ENCODE measurements at places on chromosomes 4 and X.

- no peak for DNase-seq
These were observed 854.2 kb downstream of the CENPC start for GRCh38 chr4:66691101-66691500.

DNA sequence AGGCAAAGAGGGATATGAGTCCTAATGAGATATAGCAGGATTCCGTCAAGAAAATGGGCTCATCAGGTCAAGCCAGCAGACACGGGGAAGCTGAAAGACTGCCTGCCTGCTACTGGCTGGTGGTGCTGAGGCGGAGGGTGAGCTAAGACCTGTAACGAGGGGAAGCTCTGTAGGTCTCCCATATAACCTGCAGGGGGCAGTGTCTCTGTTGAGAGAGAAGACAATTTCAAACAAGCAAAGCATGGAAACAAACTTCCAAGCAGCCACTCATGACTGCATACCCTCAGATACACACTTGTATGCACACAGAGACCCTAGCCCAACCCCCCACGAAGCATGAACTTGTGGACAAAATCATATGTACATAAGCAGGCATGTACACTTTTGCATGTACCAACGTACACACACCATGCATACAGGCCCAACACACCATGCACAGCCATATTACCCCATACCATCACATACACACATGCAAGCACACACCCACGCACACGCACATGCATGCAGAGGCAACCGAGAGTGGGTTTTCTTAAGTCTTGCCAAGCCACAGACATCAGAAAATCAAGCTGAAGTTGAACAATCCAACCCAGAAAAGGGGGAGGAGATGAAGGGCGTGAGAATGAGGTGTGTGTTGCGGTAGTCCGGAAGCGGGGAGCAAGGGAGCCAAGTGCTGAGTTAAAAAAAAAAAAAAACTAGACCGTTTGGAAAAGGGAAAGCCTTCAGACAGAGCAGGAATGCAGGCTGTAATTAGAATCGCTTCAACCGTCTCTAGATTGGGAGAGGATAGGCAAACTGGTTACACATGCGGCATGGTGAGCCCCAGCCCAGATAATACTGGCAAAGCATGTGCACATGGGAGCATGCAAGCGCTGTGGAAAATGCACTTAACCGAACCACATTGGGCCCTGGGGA is 71.0 kb downstream of the PJA1 start:
- DNase-seq, result no peak

DNA sequence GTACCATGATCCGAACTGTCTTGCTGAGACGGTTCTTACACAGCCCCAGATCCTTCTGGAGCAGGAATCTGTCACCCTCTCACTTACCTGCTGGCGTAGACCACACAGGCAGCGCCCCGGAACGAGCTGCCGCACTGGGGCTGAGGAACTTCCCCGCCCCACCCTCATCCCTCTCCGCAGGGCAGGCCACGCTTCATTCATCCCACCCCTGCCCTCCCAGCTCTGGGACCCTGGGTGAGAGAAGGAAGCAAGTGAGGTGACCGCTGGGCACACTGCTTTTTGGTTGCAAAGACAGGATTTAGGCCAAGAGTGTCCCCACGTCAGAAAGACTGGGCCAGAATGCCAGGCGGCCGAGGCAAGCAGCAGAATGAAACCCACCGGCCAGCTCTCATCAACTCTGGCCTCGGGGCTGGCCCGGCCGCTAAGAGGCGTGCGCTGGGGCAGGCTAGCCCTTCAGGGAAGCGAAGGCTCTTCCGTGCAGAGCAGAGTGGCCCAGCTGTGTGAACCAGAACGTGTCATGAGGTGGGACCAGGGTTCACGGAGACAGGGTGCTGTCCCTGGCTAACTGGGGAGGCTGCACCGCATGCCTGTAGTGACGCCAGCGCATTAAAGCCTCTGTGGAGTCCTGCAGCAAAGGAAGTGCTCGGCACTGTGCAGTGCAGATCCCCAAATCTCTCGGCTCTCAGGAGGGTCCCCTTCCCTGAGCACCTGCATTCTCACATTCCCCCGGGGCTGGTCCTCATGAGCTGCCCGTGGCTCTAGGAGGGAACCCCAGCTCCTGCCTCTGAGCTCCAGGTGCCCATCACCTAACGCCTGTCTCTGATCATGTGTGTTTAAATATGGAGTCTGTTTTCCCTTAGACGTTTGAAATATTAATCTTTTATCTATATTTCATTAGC is 6.4 kb downstream of the LRPAP1 start:
- DNase-seq, result no peak

DNA sequence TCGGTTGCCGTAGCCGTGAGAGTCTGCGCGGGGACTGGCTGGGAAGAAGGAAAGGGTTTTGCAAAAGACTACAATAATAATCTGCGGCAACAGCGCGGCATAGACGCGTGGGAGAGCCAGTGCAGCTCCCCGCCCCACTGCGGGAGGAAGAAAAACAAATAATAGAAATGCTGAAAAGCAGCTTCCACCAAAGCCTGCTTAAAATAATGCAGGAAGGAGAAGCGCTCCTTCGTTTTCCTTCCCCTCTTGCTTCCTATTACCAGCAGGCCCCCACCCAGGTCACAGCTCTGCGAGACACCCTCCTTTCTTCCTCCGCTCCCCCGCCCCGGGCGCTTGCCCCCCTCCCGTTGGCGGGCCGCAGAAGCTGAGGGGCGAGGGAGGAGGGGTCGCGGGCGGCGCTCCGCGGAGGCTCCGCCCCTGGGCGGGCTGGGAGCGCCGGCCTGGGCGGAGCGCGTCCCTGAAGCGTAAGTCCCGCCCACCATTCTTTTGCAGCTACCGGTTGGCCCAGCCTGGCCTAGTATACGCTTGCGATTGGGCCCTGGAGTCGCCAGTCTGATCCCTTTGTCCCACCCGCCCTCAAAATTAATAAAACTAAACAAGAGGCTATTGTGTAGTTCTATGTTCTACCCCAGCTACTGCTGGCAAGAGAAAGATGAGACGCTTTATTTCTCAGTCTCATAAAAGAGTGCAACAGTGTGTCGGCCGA is 636 bp upstream of the AMOT start:
- peak; percentile 53 for DNase-seq

- DNase-seq, result no peak
These were observed 30.5 kb downstream of the PLAC8 start for GRCh38 chr4:83083925-83084475.

GRCh38 chr4:7903791-7904516 is 35.7 kb downstream of the AFAP1 start:
- no peak for DNase-seq

DNA sequence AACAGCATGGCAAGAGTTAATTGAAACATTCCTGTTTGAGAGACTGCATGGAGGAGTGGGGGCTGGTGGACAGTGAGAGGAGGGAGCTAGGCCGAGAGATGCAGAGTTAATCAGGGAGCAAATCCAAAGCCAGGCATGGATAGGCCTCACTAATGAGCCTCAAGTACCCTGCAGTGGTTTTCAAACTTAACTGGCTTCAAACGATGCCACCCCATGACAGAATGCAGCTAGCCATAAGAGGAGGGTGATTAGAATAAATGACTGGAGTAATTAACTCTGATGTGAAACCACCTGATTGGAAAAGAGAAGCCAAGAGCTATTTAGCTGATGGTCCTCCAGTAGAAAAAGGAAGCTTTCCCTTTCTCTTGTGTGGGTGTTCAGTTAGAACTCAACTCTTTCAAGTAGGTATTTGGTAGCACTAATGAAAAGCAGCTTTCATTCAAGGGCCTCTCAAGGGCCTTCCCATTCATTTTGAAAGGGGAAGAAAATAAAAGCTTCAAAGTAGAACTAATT is 215.4 kb upstream of the MAB21L2 start:
- DNase-seq, result no peak

DNA sequence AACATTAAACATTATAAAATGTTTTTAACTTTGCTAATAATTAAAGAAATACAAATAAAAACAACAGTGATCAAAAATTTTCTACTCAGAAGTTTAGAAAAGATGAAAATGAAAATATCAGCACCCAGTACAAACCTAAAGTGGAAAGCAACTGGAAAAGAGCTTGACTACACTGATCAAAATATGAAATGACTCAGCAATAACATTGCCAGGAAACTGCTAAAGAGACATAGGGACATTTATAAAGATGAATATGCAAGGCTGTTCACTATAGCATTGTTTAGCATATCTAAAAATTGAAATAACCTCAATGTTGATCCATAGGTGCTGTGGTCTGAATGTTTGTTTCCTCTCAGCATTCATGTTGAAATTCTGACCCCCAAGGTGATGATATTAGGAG is 88.5 kb upstream of the NOCT start:
- DNase-seq, result no peak

DNA sequence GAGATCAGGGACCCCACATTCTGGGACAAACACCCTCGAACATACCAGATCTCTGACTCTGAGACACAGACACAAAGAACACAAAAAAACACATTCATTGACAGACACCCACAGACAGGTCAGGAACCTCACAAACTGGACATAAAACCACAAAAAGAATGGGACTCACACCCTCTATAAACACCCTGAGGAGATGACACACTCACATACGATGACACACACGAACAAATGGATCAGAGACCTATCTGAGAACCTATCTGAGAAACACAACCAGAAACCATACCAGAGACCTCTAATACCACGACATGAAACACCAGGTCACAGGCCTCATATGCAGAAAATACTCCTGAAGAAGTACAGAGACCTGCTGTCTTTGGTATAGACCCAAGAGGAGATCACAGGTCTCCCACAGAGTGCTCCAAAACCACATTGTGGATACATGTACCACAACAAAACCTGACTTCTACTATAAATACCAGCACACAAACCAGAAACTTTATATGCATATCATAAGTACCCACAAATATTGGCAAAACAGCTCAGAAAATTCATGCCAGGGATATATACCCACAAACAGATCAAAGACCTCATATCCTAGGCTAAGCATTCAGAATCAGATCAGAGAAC is 19.5 kb downstream of the SUV39H1 start:
- DNase-seq, result no peak

- DNase-seq, result no peak
These were observed 152.7 kb downstream of the ANTXR2 start for GRCh38 chr4:79920163-79920853.

GRCh38 chrX:46913667-46914066 is 1.4 kb downstream of the JADE3 start:
- DNase-seq, result no peak

DNA sequence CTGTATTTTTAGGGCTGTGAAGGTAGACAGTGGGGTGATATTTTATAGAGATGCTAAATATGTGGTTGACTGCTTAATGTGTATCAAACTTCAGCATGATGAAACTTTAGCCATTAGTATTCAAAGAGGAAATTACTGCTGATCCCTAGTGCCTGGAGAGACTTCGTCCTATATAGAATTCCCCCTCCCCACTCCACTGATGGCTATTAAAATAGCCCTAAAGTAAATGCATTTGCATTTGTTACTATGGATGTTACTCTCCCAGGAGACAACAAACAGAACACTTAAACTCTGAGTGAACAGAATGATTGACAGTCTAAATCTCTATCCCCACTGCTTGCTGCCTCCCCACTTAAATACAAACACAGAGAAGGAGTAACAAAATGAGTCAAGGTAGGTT is 39.1 kb downstream of the ADGRL3 start:
- DNase-seq, result no peak

- DNase-seq, result no peak
These were observed 94.0 kb upstream of the TBL1X start for GRCh38 chrX:9370893-9371292.

DNA sequence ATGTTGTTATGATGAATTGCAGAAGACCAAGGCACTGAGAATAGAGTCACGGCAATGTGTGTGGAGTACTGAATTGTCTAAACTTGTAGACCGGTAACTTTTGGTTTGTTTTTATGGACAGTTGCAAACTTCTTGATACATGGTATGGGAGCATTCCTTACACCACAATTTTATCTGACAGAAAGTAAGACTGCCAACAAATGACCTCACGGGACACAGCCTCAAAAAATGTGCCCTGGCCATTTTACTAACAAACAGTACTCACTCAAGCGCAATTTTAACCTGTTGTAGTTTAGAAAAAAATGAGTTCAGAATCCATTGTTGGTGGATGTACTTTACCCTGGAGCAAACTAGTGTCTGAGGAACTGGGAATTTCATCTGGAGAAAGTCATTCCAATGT is 321.2 kb downstream of the CAMK2D start:
- no peak for DNase-seq

DNA sequence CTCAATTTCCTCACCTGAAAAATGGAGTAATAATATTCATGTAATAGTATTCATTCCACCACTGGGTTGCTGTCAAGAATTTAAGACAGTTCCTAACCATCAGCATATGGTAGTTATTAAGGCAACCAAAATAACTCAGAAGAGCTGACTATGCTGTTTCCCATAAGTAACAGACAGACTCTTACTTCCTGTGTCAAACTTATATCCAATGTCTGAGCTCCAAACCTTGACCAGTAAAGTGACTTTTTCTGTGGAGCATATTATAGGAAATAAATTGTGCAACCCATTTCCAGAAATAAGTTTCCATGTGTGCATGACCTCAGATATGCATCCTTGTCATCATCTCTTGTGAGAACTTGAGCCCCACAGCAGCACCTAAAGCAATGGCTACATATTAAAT is 78.8 kb downstream of the HADH start:
- DNase-seq, result no peak

DNA sequence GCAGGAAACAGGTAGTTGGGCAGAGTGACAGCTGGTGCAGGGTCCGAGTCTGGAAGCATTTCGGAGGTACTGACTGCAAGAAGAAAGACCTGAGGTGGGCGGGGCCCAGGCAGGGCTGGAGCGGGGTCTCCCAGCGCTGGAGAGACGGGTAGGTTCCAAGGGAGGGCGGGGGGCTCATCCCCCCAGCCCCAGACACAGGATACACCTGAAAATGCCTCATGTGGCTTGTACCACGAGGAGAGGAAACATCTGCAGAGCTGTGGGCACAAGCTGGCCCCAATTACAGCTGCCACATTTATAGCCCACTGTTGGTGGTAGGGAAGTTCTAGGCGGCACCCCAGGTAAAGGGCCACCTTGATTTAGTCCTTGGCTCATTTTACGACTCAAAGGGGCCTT is 38.0 kb downstream of the ELF4 start:
- no peak for DNase-seq

GRCh38 chrX:131571348-131571747 is 27.5 kb downstream of the OR13H1 start:
- no peak for DNase-seq

DNA sequence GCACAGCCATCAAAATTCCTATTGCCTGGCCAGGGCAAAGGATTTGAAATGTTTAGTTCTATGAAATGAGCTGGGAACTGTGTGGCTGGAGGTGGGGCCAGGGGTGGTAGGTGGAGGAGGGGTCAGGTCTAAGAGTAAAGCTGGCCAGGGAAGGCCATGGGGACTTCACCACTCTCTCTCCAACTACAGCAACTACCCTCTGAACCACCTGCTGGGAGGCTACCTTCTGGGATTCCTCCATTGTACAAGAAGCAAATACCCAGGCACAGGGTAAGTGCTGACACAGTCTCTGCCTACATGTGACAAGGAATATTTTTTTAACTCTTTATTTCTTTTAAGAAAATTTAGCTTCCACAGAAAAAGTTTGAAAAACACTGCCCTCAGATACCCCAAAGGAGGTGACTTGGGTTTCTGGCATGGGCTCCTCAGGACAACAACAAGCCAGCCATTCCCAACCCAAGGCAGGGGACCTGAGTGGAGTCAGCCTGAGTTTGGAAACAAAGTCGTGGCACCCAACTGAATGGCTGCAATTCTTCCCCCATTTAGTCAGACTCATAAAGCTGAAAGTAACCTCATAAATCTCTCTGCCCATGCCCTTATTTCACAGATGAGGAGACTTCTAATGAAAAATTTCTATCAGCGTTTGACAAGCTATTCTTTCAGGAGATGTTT is 593.8 kb upstream of the DIPK2B start:
- DNase-seq, result no peak

All from stimulated activated CD8-positive, alpha-beta memory T cell treated with anti-CD3 and anti-CD28 coated beads, Interleukin-12 subunit alpha, Interleukin-12 subunit beta, amount 100 ng/mL, for 4 hours (primary cell).